ENCODE measurements at places on chromosomes 5 and 9. TPM values are rescaled to one million over a fixed set of nuclear protein-coding genes. Genes with fewer than 3 reads are reported as not detected.

GRCh38 chr5:158200619-158201018 lies 341.7 kb upstream of the CLINT1 start:
- no peak overlapping the region for H3K27ac ChIP-seq
- no peak overlapping the region for H3K4me3 ChIP-seq

GRCh38 chr9:71594541-71594940 lies 173.8 kb downstream of the CEMIP2 start:
- no peak overlapping the region for H3K27ac ChIP-seq
- DNase-seq, result no peak
- H3K27me3 ChIP-seq, result peaks cover 10% of the 10 kb centered on the region
- no peak overlapping the region for H3K4me3 ChIP-seq

DNA sequence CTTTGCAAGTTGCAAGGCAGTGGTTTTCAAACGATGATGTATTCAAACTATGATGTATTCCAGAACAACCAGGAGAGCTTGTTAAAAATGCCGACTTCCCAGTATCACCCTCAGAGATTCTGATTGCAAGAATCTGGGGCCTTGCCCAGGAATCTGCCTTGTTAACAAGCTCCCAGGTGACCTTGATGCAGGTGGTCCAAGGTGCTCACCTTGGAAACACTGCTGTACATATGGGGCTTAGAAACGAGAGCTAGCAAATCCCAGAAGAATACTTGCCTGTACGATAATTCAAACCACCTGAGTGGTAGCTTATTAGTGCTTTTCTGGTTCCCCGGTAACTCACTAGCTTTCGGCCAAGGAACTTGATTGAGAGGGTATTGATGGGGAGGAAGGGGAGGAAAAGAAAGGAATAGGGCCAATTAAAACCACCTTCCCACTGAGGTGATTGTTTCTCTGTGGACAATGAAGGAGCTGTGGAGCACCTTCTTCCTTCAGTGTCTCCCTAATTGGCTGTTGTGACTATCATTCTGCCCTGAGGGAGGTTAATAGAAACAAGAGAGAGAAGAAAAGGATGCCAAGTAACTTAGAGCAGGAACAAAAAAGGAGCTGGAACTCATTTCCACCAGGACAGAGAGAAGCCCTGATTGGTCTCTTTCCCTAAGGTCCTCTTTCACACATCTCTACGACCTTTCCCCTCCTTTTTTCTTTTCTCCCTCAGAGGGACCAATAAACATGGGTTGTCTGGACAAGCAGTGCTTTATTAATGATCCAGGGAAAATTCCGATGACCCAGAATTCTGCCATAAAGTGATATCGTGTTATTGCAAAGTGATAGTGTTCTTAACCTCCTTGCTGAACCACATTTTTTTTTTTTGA lies 218.8 kb downstream of the TMEM167A start:
- no peaks in the 10 kb centered on the region for H3K36me3 ChIP-seq
- no peaks in the 10 kb centered on the region for H3K27me3 ChIP-seq
- H3K4me3 ChIP-seq, result no peak overlapping the region
- H3K27ac ChIP-seq, result no peak overlapping the region
- no peaks in the 10 kb centered on the region for H3K4me1 ChIP-seq
- DNase-seq, result no peak

DNA sequence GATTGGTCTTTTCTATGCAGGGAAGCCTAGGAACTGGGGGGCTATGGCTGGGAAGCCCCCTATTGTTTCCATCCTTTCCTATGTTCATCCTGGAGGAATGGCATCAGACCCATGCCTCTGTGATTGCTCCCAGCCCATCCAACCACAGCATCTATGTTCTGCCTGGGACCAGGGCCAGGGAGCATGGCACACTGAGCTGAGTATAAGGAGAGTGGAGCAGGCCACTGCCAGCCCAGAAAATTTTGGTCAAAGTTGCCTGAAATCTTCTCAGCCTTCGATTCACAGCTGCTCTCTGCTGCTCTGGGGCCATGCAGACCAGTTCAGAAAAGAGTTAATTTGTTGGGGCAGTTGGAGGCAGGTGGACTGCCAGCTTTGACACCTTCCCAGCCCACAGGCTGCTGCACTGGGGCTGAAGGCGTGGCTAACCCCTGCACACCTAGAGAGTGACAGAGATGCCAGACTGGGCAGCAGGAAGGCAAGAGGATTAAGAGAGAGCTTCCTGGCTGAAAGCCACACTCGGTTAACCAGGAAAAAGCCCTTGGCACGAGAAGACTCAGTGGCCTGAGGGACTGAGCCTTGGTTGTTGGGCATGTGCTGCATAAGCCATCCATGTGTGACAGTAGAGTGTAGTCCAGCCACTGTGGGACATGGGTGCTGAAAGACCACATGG lies 12.1 kb downstream of the TGFBI start:
- H3K27ac ChIP-seq, result no peak overlapping the region
- peaks cover 37% of the 10 kb centered on the region for H3K4me1 ChIP-seq
- H3K4me3 ChIP-seq, result no peak overlapping the region
- no peaks in the 10 kb centered on the region for H3K27me3 ChIP-seq

- no peaks in the 10 kb centered on the region for H3K27me3 ChIP-seq
- DNase-seq, result peak; percentile 93
- peaks cover 94% of the 10 kb centered on the region for H3K4me1 ChIP-seq
- peak overlapping the region; percentile 95 for H3K27ac ChIP-seq
Observed at GRCh38 chr5:170278611-170279458, 18.7 kb downstream of the LCP2 start.

- H3K36me3 ChIP-seq, result no peaks in the 10 kb centered on the region
- no peak overlapping the region for H3K4me3 ChIP-seq
Observed at GRCh38 chr5:147939431-147940114, 33.2 kb upstream of the C5orf46 start.

The IPPK gene
- 11.0 TPM for total RNA-seq

GRCh38 chr9:98234245-98234825 lies 21.1 kb downstream of the TBC1D2 start:
- DNase-seq, result no peak
- no peaks in the 10 kb centered on the region for H3K4me1 ChIP-seq
- H3K36me3 ChIP-seq, result peaks cover 5% of the 10 kb centered on the region
- H3K27ac ChIP-seq, result no peak overlapping the region

The CYFIP2 gene
- total RNA-seq, result 321 TPM

The RBM27 gene
- total RNA-seq, result 19.3 TPM

DNA sequence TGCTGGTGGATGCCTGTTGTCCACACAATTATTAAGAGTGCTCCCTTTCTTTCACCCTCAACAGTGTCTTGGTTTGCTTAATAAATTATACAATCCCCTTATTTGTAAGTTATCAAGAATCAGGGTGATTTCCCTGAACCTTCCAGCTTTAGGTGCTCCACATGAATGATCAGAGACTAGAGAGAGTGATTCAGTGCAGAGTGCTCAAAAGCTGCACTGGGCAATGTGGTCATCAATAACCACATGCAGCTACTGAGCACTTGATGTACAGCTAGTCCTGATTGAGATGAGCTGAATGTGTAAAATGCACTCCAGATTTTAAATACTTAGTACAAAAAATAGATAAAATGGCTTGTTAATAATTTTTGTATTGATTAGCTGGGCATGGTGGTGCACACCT lies 76.8 kb upstream of the TRIO start:
- no peak overlapping the region for H3K4me3 ChIP-seq
- H3K4me1 ChIP-seq, result no peaks in the 10 kb centered on the region
- no peak overlapping the region for H3K27ac ChIP-seq
- peaks cover 1% of the 10 kb centered on the region for H3K27me3 ChIP-seq

- H3K27me3 ChIP-seq, result peaks cover 59% of the 10 kb centered on the region
- peaks cover 23% of the 10 kb centered on the region for H3K4me1 ChIP-seq
Observed at GRCh38 chr5:73233461-73234203, 60.6 kb downstream of the TMEM174 start.

The RIOK2 gene
- 31.8 TPM for total RNA-seq

The TAS2R1 gene
- not detected for total RNA-seq

GRCh38 chr5:93620487-93621326 lies 37.7 kb downstream of the NR2F1 start:
- DNase-seq, result peak; percentile 67
- H3K4me3 ChIP-seq, result peak overlapping the region; percentile 81
- H3K27ac ChIP-seq, result peak overlapping the region; percentile 15
- no peaks in the 10 kb centered on the region for H3K36me3 ChIP-seq

The EMB gene
- total RNA-seq, result 87.6 TPM

The TLX3 gene
- not detected for total RNA-seq

GRCh38 chr5:168612123-168612522 lies 33.0 kb upstream of the PANK3 start:
- no peaks in the 10 kb centered on the region for H3K36me3 ChIP-seq
- no peaks in the 10 kb centered on the region for H3K27me3 ChIP-seq

DNA sequence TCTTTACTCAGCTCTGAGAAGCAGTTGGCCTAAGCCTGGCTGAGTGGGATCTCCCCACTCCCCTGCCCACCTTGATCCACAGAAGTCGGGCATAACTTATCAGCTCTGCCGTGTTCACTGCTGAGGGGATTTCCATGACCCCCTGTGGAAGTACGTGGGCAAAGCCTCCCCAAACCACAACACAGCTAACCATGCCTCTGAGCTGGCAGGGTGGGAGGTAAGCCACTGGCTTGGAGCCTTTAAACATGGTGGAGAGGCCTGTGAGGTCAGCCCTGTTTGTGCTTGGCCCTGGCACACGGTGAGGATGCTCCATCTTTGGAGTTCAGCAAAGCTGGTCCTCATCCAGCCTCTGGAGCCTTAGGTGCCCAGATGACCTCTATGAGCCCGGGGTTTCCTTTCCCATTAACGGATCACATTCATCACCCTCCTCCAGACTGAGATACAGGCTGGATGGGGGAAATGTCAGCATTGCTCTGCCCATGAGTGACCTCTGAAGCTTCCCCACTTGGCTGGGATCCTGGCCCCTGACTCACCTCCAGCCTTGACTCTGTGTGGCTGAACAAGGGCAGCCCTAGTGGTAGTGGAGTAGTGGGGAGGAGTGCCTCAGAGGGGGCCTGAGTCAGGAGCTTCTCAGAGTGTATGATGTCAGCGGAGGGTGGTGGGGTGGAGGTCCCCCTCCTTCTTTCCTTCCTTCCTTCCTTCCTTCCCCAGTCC lies 6.2 kb downstream of the PDLIM4 start:
- H3K27ac ChIP-seq, result no peak overlapping the region
- peak; percentile 29 for DNase-seq
- no peaks in the 10 kb centered on the region for H3K27me3 ChIP-seq
- H3K4me3 ChIP-seq, result no peak overlapping the region
- no peaks in the 10 kb centered on the region for H3K36me3 ChIP-seq

GRCh38 chr9:121944711-121945191 lies 148.4 kb downstream of the TTLL11 start:
- no peak overlapping the region for H3K4me3 ChIP-seq
- no peaks in the 10 kb centered on the region for H3K36me3 ChIP-seq

- no peak overlapping the region for H3K27ac ChIP-seq
- no peaks in the 10 kb centered on the region for H3K36me3 ChIP-seq
- no peak overlapping the region for H3K4me3 ChIP-seq
- H3K4me1 ChIP-seq, result no peaks in the 10 kb centered on the region
- DNase-seq, result no peak
Observed at GRCh38 chr5:22722491-22722890, 130.7 kb downstream of the CDH12 start.

The LCN15 gene
- not detected for total RNA-seq

GRCh38 chr9:638152-638551 lies 203.3 kb upstream of the DMRT1 start:
- H3K4me1 ChIP-seq, result peaks cover 29% of the 10 kb centered on the region
- no peaks in the 10 kb centered on the region for H3K27me3 ChIP-seq
- peaks cover 3% of the 10 kb centered on the region for H3K36me3 ChIP-seq
- no peak overlapping the region for H3K27ac ChIP-seq
- H3K4me3 ChIP-seq, result no peak overlapping the region

DNA sequence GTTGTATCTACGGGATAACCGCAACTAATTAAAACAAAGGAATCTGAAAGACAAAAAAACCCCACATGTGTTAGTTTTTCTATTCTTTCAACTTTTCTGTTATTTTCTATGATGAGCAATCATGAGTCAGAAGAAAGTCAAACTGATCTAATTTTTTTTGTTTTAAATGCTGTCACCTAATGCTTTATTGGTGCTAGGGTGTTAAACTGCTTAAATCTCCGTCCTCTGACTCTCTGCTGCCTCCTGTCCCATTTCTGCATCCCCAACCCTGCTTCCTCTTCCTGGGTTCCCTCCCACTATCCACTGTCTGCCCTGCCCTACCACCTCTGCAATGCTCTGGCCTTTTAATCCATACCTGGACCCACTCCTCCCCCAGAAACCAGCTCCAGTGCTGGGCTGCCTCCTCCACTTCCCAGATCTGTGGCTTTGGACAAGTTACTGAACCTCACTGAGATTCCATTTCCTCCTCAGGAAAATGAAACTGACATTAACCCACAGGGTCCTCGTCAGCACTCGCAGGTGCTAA lies 15.7 kb downstream of the PTPN3 start:
- no peak for DNase-seq
- H3K27me3 ChIP-seq, result peaks cover 19% of the 10 kb centered on the region
- no peaks in the 10 kb centered on the region for H3K36me3 ChIP-seq
- no peak overlapping the region for H3K4me3 ChIP-seq

DNA sequence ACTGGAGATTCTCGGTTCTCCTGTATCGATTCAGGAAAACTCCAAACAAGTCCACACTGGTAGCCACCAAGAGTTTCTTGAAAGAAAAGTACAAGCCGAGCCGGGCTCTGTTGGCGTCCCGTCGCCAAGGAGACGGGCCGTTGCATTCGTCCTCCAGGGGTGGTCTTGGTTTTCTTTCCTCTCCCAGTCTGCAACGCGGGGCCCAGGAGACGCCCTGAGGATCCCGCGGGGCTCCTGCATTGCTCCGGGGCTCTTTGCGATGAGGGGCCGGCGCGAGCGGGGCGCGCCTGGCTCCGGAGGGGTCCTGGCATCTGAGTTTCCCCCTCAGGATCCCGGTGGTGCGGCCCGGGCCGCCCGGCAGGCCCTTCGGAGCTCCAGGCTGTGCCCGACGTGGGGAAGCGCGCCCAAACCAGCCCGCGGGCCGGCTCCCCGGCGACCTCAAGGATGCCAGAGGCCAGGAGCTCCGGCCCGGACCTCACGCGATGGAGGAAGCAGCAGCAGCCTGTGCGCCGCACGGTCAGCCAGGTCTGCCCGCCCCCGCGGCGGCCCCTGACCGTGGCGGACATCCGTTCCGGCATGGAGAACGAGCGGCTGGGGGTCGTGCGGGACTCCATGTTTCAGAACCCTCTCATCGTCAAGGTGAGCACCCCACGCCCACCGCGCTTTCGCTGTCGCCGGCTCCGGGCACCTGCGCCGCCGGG lies at the start of gene CFAP77:
CFAP77 (plus strand) TSS at position 384 of the 701 bp plus-strand sequence; CDS start at position 445, 61 bp downstream.
- H3K36me3 ChIP-seq, result no peaks in the 10 kb centered on the region
- no peak within 1 kb of the TSS for H3K27ac ChIP-seq
- peaks cover 39% of the 10 kb centered on the region for H3K27me3 ChIP-seq
- peak within 1 kb of the TSS; percentile 54 for H3K4me3 ChIP-seq
- peak; percentile 40 for DNase-seq
- peaks cover 38% of the 10 kb centered on the region for H3K4me1 ChIP-seq

- H3K27me3 ChIP-seq, result no peaks in the 10 kb centered on the region
- no peak for DNase-seq
- peaks cover 94% of the 10 kb centered on the region for H3K4me1 ChIP-seq
- H3K36me3 ChIP-seq, result no peaks in the 10 kb centered on the region
- H3K27ac ChIP-seq, result no peak overlapping the region
Observed at GRCh38 chr9:89527084-89527483, 29.2 kb upstream of the SEMA4D start.

DNA sequence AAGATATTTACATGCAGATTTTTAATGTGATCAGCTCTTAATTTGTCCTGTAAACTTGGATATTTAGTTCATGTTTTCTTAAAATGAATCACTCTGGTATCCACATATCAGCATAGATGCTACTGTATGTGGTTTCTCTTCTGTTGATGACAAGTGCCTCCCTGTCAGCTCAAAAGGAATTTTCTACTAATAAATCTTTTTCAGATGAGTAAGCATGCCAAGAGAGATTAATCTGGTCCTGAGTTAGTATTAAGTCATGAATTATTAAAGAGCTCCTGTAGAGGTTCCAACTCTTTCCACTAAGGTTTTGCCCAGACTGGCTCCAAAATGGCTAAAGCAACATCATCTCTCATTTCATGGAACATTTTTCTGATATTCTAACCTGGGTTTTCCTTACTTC lies 129.2 kb downstream of the GOLPH3 start:
- no peaks in the 10 kb centered on the region for H3K4me1 ChIP-seq
- no peaks in the 10 kb centered on the region for H3K27me3 ChIP-seq
- no peak overlapping the region for H3K27ac ChIP-seq

The ALDH1A1 gene
- total RNA-seq, result not detected
